ENCODE measurements at places on chromosomes 11 and 22.

DNA sequence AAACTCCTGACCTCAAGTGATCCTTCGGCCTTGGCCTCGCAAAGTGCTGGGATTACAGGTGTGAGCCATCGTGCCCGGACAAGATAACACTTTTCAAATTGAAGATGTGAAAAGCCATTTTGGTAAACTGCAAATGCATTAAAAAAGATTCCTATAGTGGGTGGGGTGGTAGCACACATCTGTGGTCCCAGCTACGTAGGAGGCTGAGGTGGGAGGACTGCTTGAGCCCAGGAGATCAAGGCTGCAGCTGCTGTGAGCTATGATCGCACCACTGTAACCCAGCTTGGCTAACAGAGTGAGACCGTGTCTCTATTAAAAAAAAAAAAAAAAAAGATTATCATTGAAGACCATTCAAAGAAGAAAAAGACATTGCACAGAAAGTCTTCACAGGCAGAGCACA is 16.9 kb upstream of the ARFGAP3 start:
- no peak for DNase-seq

- no peak for DNase-seq
Measured at GRCh38 chr11:18471995-18472394, 16.3 kb downstream of the LDHAL6A start.

DNA sequence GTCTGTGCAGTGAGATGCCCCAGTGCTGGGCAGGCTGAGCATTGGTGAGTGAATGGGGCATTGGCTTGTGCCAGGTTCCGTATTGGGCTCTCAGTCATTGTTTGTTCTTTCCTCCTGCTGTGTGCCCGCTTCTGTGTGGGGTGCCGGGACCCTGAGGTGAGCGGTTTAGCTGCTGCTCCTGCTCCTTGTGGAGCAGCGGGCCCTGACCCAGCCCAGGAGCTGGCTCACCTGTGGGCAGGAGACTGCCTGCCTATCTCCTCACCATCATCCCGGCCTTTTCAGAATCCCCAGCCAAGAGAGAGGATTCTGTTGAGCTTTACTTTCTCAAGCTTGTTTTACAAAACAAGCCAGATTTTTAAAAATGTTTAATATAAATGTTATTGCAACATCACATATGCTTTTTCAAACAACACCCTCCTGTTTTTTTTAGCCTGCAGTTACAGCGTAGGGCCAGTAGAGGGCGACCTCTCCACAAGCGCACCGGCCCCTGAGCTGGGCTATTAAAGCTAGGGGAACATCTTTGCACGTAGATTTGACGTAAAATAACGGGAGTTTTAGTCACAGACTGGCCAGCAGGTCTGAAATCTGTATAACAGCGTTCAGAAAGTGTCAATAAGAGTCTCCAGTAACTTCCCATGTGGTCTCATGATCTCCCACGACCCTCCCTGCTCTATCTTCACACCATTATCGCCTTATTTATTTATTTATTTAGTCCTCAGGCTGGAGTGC is 25.1 kb upstream of the RELT start:
- peak; percentile 48 for DNase-seq

GRCh38 chr11:75031771-75032549 is 43.2 kb downstream of the NEU3 start:
- no peak for DNase-seq

- DNase-seq: no peak
Measured at GRCh38 chr11:121323046-121323607, 30.6 kb downstream of the SC5D start.

DNA sequence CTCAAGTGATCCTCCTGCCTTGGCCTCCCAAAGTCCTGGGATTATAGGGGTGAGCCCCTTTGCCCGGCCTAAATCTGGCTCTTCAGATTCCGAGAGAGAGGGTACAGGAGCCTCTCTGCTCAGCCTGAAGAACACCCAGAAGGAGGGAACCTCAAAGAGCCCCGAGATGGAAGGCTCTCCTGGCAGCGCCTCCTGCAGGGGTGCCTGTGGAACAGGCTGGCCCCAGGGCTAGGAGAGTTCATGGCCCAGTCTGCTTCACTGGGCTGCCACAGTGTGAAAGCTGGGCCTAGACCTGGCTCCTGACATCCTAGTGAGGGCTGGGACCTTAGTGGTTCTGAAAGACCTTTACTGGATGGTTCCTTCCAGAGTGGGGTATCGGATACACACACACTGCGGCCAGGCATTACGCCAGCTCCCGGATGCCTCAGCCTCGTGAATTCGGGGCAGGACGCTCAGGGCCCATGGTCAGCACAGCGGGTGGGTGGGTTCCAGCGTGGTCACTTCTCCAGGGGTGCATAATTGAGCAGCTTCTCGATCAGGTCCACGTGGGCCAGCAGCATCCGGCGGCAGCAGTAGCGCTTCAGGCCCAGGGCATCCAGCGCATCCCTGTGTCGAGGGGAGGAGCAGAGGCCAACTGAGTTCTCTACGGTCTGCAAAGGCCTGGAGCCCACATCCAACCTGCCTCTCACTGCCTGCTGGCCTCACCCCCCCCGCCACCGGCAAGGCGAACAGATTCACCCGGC is 2.3 kb downstream of the POLR2L start:
- no peak for DNase-seq

DNA sequence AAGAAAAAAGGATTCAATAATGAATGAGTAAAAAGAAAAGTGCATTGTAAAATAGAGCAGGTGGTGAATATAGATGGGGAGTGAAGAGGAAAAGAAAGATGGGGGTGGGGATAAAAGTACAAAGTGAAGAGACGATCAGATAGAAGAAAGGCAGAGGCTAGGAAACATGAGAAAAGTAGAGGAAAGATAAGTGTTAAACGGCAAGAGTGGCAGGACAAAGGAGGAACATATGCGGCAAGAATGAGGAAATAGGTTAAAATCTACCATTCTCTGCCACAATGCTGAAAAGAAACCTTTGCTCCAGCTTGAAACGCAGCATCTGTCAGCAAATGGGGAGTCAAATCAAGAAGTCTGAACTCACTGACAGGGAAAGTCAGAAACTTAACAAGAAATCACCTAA is 6.8 kb downstream of the FUT4 start:
- DNase-seq: no peak

DNA sequence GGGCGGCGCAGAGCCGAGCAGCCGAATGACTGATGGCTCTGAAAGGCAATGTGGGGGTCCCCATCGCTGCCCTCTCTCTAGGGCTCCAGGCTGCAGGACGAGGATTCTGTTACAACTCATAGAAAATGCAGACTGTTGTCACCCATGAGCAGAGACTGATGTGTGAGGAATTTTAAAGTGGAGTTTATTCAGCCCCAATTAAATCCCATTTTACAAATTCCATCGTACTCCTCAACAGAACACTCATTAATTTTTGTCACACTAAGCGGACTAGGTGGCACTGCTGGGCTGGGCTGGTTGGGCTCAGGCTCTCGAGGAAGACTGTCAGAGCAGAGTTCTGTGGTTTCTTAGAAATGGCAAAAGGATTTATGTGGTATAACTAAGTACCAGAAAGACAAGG is 102.6 kb upstream of the SPON1 start:
- DNase-seq: no peak

DNA sequence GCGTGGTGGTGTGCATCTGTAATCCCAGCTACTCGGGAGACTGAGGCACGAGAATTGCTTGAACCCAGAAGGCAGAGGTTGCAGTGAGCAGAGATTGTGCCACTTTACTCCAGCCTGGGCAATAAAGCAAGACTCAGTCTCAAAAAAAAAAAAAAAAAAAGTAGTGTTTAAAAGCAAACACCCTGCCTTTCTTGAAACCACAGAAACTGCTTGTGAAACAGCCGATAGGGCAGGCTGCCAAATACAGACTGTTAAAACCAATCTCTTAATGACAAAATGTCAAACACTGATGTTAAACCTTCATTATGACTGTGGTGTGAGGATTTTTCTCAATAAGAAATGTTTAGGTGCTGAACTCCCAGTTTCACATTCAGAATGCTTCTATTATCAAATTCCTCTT is 27.3 kb downstream of the MARK2 start:
- DNase-seq: no peak

GRCh38 chr11:79179087-79179486 is 261.7 kb downstream of the TENM4 start:
- no peak for DNase-seq

- no peak for DNase-seq
Measured at GRCh38 chr11:4695442-4695841, 2.2 kb downstream of the OR51E2 start.

- no peak for DNase-seq
Measured at GRCh38 chr22:19125011-19125410, 2.8 kb upstream of the DGCR2 start.

DNA sequence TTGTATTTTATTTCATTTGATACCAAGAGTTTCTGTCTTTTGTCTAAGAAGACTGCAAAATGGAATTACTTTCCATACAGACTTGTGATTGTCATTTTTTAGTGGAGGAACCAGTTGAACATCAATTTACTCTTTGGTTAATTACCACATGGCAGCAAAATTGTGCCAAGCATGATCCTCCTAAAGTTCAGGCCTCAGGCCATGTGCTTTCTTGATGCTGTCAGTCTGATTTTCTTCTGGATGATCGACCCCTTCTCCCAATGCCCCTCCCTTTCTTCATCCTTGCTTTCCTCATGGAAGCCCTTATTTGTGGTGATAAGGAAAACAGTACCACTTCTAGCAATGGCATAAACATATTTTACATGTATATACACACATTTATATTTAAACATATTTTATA is 76.2 kb downstream of the SVIP start:
- DNase-seq: no peak

- DNase-seq: no peak
Measured at GRCh38 chr11:119964136-119965025, 173.5 kb downstream of the TRIM29 start.

DNA sequence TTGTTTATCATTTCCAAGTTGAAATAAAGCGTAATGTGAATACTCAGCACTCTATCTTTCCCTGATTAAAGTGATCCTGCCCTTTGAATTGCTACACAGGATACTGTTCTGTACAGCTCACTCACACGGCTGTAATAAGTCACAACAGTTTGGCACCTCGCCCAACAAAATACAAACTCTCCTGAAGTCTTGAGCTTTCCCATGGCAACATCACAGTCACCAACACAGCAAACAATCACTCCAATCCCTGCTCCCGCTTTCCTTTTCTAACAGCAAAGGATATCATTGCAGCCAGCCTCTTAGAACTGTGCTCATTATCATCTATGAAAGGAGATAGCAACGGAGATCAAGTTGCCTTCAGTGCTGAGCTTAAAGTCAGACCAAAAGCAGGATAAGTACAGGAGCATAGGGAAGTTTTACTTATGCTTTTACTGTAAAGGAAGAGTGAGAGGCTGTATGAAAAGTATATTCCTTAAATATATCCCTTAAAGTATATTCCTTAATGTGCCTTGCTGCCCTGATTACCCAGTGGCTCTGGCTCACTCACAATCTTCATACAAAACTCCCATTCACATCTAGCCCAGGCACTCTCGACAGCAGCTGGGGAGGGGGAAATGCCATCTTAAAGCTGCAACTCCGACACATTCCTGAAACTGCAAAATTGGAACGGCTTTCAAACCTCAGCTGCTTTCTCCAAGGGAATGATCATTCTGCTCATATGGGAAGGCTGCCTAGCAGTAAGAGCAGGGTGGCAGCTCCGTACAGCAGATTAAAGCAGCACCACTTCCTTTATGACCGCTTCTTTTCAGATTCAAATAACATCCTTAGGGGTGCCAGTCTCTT is 35.8 kb downstream of the MAML2 start:
- DNase-seq: peak; percentile 95

DNA sequence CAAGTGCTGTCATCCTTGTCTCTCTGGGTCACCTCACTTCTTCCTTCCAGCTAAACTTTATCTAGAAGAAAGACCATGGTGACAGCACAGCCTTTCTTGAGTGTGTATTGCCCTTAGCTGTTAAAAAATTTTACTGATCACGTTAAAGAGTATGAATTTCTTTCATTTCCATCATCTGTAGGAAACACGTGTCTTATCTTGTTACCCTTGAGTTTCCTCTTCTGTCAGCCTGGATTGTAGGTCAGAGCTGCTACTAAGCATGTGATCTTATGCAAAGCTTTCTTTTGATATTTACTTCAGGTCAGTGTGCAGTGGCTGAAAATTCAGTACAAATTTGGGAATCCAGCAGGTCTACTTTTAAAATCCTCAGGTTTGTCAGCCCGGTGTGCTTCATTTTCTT is 512.2 kb upstream of the ARHGAP42 start:
- no peak for DNase-seq

DNA sequence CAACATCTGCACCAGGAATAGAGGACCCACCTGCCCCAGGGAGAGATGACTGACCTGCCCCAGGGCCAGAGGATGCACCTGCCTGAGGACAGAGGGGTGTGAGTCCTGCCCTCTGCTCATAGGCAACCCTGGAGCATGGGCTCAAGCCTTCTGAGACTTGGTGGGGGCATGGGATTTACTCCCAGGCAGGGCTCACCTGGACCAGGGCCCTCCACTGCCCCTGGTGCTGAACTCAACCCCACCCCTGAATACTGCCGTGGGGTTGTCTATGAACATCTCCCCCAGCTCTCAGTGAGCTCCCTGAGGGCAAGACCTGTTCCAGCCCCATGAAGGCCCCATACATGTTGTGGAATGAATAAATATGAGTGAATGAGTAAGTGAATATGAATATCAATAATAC is 33.8 kb upstream of the MUC5AC start:
- DNase-seq: no peak

GRCh38 chr11:133497477-133498140 is 34.7 kb downstream of the OPCML start:
- DNase-seq: no peak

DNA sequence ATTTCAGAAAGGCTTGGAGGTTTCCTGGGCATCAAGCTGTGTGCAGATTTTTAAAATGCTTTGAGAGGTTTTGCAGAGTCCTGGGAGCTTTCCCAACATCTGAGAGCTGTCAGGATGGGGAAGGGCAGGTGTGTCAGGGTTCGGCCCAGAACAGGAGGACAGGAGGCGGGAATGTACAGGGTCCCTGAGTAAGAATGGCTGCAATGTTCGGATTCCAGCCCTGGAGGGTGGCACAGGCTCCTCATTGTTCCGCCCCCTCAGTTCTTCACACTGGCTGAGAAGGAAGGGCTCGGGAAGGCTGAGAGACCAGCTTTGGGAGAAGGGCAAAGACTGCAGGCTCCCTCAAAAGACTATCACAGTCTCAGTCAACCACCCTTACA is 5.1 kb upstream of the SEPTIN3 start:
- no peak for DNase-seq

DNA sequence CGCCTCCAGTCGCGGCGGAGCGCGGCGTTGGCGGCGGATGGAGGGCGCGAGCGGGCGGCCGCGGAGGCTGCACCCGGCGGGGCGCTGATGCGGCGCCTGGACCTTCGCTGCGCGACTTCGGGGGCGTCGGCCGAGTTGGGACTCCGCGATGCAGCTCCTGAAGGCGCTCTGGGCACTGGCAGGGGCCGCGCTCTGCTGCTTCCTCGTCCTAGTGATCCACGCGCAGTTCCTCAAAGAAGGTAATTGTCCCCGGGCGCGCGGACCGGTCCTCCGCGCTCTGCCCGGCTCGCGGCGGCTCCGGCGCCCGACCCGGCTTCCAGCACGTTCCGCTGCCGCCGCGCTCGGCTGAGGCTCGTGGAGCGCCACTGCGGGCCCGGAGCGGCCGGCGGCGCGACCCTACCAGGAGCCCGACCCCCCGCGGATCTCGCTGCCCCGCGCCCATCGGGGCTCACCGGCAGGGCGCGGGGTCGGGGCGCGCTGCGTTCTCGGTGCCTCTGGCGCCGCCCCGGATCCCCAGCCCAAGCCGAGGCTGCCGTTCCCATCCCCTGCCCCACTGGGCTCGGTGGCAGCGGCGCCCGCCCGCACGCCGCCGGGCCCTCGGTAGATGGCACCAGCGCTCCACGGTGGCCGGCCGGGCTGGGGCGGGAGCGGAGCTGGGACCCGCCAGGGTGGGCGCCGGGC is 1251.2 kb downstream of the BRD1 start:
- DNase-seq: no peak
